Stimulated activated CD4-positive, alpha-beta T cell treated with anti-CD3 and anti-CD28 coated beads, Interleukin-2, amount 100 ng/mL, for 4 hours (primary cell): ENCODE measurements at places on chromosomes 7 and 10.

DNA sequence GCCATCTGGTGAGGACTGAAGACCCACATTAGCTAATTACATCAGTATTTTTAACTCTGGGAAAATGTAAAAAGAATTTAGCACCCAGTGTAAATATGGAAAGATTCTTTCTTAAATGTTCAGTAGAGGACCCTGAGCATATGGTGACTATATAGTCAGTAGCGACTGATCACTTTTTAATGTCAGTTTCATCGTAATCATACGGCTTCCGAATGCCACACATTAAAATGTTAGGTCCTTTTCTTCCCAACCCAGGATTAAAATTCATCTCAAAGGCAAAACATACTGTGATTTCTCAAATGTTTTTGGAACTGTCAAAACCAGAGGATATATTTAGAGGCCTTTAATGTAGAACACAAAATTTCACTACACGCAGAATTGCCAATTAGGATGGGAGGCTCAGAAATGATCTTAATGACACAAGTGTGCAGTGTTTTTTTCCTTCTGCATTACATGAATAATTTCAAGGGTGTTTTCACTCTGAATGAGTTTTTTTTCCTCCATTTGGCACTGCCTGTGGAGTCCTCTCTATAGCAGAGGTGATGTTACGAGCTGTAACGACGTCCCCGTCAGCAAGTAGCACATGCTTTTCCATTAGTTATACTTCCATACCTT, 382.7 kb downstream of the PAXIP1 start:
- DNase-seq: no peak

GRCh38 chr7:96084881-96085553, 236.9 kb downstream of the SLC25A13 start:
- no peak for DNase-seq

- no peak for DNase-seq
Measured at GRCh38 chr7:18866359-18867036, 250.9 kb downstream of the TWIST1 start.

DNA sequence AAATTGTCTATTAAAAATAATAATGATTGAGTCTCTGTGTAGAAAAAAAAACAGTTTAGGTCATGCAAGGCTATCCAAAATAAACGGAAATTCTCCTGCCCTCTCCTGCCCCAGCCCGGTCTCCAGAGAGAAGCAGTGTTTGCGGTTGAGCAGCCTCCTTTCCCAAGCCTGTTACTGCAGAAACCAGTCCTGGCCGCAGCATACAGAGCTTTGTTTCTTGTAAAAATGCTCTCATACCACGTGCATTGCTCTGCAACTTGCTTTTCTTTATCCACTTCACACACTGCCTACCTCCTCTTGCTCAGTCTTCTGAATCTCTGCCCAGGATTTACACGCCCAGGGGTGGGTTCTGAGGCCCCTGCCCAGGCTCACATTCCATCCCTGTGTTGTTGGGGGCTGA, 34.4 kb upstream of the CUL1 start:
- DNase-seq: no peak

DNA sequence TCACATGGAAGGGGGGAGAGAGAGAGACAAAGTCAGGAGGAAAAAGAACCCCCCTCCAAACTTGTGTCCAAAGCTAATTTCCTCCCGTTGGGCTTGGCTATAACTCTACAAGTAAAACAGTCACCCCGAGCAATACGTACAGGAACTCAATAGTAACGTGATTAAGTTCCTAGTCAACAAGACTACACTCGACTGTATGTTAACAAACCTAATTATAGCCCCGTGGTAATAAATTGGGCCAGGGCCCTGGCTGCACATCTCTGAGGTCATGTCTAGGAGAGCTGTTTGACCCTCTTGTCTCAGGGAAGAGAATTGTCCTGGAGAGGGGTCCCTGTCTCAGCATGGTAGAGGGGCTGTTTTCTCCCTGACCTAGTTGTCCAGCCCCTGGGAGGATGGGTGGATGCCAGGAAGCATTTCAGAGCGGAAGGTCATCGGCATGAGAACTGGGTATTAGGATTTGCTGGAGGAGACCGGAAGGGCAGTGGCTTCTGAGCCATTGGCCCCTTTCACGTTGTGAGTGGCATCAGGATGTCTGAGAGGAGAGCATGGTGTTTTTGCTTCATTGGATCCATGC, 60.2 kb upstream of the COMTD1 start:
- no peak for DNase-seq
